ENCODE measurements at places on chromosomes 4 and X.

GRCh38 chr4:121827853-121828252, 4.2 kb upstream of the CCNA2 start:
- no peak for DNase-seq

- no peak for DNase-seq
These were observed 156.8 kb downstream of the MGST2 start for GRCh38 chr4:139822391-139822790.

DNA sequence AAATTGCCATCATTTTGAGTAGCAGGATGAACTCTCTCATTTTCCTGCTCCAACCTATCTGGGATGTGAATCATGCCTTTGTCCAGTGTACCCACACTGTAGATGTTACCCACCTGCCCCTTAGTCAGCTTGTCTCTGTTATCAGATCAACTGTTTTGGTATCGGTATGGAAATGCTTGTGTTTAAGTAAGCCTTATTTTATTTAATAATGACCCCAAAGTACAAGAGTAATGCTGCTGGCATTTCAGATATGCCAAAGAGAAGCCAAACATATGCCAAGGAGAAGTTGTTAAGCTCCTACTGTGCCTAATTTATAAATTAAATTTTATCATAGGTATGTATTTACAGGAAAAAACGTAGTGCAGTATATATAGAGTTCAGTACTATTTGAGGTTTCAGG, 18.6 kb upstream of the RAP1GDS1 start:
- DNase-seq: no peak

DNA sequence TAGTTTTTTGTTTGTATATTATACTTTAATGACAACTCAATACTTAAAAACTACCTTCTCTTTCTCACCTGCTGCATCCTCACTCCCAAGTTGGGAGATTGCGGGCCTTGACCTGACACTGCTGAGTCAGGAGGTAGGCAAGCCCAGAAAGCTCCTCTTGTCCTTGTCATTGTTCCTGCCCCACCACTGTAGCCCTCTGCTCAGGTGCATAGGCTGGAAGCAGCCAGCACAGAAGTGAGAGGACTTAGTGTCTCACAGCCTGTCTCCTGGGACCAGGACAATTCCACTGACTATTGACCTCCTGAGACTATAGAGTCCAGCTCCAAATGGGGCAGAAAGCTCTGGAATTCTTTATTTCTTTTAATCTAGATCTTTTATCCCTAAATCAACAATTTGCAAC, 123.5 kb upstream of the NDP start:
- no peak for DNase-seq

- no peak for DNase-seq
These were observed 39.2 kb upstream of the ASMTL start for GRCh38 chrX:1491851-1492349.

DNA sequence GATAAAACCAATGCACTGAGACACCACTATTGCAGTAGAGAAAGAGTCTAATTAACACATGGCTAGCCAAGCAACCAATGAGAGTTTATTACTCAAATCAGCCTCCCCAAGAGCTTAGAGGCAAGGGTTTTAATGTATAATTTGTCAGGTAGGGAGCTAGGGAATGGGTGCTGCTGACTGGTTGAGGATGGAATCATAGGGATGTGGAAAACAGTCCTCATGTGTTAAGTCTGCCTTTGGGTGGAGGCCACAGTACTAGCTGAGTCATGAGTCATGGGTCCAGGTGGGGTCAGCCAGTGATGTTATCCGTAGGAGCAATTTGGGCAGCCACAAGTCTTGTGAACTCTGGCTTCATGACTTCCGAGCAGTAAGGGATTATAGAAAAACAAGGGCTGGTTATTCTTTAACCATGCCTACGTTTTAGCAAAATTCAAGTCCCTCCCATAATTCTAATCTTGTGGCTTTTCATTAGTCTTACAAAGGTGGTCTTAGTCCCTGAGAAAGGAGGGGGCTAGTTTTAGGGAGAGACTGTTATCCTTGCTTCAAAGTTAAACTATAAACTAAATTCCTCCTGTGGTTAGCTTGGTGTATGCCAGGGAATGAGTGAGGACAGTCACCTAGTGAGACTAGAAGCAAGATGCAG, 25.1 kb upstream of the PLAC8 start:
- no peak for DNase-seq

GRCh38 chr4:8188085-8188484, 11.0 kb upstream of the SH3TC1 start:
- no peak for DNase-seq

DNA sequence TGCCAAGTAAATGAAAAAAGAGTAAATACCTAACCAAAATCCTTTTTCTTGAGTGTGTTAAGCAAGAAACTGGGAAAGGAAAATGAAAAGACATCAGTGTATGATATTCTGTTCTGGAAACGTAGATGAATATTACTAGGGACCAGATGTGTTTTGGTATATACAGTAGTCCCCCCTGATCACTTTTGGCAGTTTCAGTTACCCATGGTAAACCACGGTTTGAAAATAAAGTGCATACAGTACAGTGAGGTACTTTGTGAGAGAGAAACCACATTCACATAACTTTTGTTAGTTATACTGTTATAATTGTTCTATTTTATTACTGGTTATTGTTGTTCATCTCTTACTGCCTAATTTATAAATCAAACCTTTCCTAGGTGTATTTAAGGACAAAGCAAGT, 250.9 kb downstream of the TENM3 start:
- DNase-seq: no peak

GRCh38 chrX:46757593-46757992, 1.3 kb downstream of the SLC9A7 start:
- DNase-seq: no peak

- no peak for DNase-seq
These were observed 57.3 kb downstream of the ABCG2 start for GRCh38 chr4:88101165-88101564.
